ENCODE measurements at places on chromosomes 1 and 21.

- no peak for DNase-seq
These were observed 18.0 kb downstream of the ATP1B1 start for GRCh38 chr1:169124459-169124858.

GRCh38 chr1:15070145-15070748 is 83.3 kb upstream of the TMEM51 start:
- no peak for DNase-seq

- DNase-seq, result peak; percentile 36
These were observed 136.5 kb upstream of the ETS2 start for GRCh38 chr21:38669186-38669585.

- DNase-seq, result no peak
These were observed 126.5 kb downstream of the ADSS2 start for GRCh38 chr1:244325056-244325758.

GRCh38 chr1:3029991-3030662 is 8.9 kb downstream of the ACTRT2 start:
- DNase-seq, result no peak

- no peak for DNase-seq
These were observed 89.5 kb downstream of the NEK7 start for GRCh38 chr1:198246337-198246736.

All from GM03348 (cell line).